ENCODE measurements at places on chromosomes 2 and 18. TPM values are rescaled to one million over a fixed set of nuclear protein-coding genes. Genes with fewer than 3 reads are reported as not detected.

- DNase-seq: no peak
Observed at GRCh38 chr2:96423291-96423690, 81.9 kb downstream of the NEURL3 start.

DNA sequence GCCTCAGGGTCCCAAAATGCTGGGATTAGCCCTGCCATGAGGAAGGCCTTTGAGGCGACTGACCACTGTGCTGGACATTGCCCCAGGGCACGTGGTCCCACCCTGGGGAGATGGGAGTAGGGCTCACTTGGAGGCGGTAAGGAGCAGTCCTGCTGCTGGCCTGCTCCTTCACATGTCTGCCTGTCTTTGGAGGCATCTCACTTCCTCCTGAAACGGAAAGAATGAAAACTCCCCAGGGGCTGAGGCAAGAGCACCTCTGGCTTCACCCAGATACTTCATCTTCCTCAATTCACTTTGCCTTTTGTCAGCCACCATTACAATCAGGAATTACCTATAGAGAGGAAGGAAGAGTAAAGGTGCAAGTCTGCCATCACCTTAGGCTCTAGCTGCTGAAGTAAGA lies 59.9 kb upstream of the GATA6 start:
- DNase-seq: no peak

DNA sequence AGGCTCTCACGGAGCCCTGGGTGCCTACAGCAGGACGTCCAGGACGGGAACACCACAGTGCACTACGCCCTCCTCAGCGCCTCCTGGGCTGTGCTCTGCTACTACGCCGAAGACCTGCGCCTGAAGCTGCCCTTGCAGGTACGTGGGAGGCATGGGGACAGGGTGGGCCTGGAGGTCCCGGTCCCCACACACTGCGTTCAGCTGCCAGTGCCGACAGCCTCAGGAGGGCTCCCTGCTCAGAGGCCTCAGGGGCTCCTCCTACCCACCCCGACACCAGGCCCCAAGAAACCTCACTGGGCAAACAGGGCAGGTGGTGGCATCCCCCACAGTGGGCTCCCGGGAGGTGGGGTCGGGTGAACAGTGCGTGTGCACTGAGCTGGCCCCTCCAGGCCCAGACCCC lies 10.8 kb downstream of the ANO7 start:
- DNase-seq: no peak

GRCh38 chr18:49241852-49242251 lies 218.6 kb downstream of the DYM start:
- no peak for DNase-seq

DNA sequence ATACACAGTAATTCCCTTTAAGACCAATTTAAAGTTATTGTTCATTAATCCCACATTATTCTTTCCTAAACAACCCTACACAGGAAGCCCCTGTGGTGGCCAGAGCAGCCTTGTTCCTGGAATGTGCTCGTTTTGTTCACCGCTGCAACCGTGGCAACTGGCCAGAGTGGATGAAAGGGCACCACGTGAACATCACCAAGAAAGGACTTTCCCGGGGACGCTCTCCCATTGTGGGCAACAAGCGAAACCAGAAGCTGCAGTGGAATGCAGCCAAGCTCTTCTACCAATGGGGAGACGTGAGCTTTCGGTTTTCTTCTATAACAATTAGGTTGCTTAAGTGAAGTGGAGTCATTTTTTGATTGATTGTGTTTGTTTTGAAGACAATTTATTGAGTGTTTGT lies 101.0 kb downstream of the UNC80 start:
- peak; percentile 33 for DNase-seq

- no peak for DNase-seq
Observed at GRCh38 chr2:206982360-206982955, 43.1 kb downstream of the CPO start.

DNA sequence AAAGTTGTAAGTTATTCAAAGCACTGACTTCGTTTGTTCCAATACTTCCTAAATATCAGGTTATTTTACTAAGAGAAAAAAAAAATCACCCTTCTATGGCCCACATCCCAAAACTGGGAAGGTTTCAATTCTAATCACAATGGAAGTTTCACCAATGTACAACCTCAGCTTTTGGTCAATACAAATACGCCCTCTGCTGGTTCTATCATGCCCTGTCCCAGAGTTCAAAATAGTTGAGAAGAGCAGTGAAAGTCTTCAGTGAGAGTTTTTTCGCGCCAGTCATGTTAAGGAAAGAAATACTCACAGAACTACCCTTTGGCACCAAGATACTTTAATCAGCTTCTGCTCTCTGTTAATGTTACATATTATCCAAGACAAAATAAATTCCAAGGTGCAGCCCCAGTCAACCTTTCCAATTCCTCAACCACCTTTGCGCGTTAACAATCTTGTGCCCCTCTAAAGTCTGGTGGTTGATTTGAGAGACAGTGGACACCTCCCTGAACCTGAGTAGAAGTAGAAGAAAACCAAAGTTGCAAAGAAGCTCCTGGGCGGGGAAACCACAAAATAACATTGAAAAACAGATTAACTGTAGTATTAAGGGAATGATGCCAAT lies 59.9 kb downstream of the SUMO1 start:
- peak; percentile 47 for DNase-seq

DNA sequence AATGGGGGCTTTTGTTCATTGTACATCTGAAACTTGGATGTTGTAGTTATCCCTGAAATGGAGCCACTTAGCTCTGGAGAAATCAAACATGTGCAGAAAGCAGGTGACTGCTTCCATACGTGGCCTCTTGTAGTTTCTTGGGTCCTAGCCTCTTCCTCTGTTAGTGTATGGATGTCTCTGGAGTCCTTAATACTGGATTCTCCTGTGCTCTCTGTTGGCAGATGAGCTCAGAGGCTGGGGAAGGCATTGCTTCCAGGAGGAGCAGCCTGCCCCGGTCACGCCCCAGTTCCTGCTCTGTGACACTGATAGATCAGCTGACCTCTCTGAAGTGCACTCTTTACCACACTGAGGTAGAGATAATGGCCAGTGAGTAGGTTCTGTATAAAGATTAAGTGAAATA lies 176.2 kb downstream of the LDLRAD4 start:
- DNase-seq: no peak

DNA sequence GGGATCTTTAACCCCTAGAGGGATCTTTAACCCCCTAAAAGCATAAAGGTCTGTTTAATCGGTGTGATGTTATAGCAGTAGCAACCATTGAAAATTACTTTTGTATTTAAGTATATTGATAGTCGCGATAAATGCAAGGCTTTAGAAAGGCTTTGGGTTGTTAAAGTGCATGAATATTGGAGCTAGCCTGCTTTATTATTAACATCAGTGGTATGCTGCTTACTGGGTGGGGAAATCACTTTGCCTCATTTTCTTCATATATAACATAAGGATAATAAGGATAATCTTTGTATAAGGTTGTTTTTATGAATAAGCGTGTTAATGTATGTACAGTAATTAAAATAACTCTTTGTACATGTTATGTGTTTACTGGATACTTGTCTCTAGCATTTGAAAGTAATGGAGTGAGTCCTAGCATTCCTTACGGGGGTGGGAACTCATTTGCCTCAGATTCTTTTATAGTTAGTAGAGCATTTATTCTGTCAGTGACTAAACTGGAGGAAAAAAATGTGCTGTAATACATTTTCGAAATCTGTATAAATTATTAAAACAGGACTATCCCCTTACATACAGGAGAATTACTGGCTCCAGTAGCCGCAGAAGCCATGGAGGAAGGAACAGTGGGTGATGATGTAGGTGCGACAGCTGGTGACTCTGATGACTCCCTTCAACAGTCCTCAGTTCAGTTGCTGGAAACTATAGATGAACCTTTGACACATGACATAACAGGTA lies 122.2 kb downstream of the BIRC6 start:
- DNase-seq: no peak

GRCh38 chr2:121993682-121994081 lies 238.2 kb downstream of the TSN start:
- no peak for DNase-seq

GRCh38 chr2:109429567-109430328 lies 184.0 kb downstream of the SEPTIN10 start:
- DNase-seq: no peak

GRCh38 chr2:182090486-182090885 lies 104.8 kb downstream of the PPP1R1C start:
- DNase-seq: no peak

DNA sequence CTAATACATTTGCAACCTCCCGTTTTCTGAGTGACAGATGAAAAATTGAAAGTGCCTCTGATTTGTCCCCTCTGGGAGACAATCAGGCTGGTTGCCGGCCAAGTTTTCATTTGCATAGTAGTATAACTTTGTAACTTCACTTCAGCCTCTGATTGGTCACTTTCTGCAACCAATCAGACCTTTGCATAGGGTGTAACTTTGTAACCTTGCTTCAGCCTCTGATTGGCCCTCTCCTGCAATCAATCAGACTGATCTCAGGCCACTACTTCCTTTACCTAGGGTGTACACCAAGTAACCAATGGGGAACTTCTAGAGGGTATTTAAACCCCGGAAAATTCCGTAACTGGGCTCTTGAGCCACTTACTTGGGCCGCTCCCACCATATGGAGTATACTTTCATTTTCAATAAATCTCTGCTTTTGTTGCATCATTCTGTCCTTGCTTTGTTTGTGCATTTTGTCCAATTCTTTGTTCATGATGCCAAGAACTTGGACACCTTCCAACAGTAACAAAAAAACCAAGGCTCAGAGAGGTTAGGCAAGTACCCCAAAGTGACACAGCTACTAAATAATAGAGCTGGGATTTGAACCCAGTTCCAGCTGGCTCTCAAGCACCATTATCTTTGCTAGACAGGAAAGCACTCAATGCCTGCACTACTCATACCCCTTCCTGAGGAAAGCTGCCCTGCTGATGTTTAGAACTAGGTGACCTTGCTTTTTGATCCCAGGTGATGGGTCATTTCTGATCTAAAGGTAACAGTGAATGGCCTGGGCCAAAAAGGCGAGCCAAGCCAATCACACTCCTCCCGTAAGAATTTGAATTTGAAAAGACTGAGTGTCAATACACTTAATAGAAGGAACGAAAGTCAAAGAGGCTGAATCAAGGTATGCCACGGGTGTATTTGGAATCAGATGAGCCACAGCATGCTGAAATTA lies 10.9 kb upstream of the MYOM1 start:
- no peak for DNase-seq

GRCh38 chr2:126700677-126701076 lies 44.7 kb downstream of the GYPC start:
- DNase-seq: no peak

- DNase-seq: no peak
Observed at GRCh38 chr2:1714291-1715064, 29.8 kb downstream of the PXDN start.

GRCh38 chr2:239459606-239460005 lies 58.8 kb upstream of the HDAC4 start:
- DNase-seq: no peak

- DNase-seq: no peak
Observed at GRCh38 chr2:111896576-111896975, 1.8 kb upstream of the MERTK start.

Gene MC5R
- not detected for total RNA-seq

Gene PLGLB1
- 0.41 TPM for total RNA-seq

Gene ABCB11
- total RNA-seq: 1.1 TPM

Gene MPP4
- 0.10 TPM for total RNA-seq

Gene SNORC
- 1.2 TPM for total RNA-seq

Gene FHL2
- total RNA-seq: 92.2 TPM

Gene IL18RAP
- total RNA-seq: 1.1 TPM

Gene RGPD8
- total RNA-seq: 11.5 TPM

Gene LDLRAD4
- total RNA-seq: 28.9 TPM
